Activated naive CD4-positive, alpha-beta T cell treated with Interleukin-2 at 50 U/mL for 16 hours (primary cell): ENCODE measurements at places on chromosomes 11 and 22.
A peak's percentile ranks its signal among the peaks of the same experiment; 100 is the strongest.

- no peak for DNase-seq
These were observed 5.9 kb upstream of the PEX26 start for GRCh38 chr22:18071968-18072310.

GRCh38 chr11:43516316-43516850, 157.7 kb downstream of the TTC17 start:
- no peak for DNase-seq

DNA sequence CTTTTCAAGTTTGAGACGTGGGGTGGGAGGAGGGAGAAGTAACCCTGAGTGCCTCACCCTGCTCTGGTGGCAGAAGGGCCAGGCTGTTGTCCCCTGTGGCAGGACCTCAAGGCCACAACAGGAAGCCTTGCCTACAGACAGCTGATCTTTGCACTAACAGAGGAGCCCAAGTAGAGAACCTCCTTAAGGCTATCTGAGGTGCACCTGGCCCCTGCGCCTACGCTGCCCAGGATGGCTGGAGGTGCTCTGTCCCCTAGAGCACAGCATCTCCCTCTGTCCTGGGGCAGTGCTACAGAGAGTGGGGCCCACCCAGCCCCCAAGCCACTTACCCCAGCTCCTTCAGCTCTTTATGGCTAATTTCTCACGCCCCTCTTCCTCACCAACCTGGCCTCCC, 27.0 kb downstream of the MYO7A start:
- no peak for DNase-seq

DNA sequence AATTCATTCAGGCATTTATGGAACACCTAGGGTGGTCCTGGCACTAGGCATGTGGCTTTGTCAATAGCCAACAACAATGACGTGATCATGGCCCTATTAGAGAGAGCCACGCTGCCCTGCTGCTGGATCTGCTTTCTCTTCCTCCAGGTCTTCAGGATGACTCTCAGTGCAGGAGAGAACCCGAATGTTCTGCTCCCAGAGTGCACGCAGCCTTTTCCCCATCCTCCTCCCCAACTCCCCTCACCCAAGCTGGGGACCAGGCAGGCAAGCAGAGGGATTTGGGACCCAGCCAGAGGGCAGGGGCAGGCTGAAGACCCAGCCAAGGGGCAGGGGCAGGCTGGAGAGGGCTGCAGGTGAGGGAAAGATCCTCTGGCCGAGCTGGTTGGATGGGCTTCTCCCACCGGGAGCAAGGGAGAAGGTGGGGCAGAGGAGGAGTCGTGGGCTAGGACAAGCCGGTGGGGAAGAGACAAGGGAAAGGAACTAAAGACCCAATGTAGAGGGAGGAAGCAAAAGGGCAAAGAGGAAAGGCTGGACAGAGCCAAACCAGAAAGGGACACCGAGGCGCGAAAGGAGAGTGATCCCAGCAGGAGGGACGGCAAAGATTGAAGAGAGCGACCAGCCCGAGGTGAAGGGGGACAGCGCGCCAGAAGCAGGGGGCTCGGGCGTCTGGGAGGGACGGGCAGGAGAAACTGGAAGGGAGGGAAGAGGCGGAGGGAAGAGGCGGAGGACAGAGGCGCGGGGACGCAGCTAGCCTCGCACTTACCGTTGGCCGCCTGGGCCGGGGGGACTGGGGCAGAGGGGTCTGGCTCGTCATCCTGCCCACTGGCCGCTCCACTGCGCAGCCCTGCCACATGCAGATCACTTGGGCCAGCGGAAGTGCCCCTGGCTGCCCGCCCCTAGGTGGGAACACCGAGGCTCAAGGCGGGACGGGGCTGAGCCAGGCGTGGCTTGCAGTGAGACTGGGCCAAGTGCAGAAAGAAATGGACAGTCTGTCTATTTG, at the start of gene KCTD14:
Gene KCTD14 (minus strand): TSS at position 880 of the 1,000 bp plus-strand sequence. CDS start 27 bp downstream, at position 853.
- DNase-seq = no peak

- no peak for DNase-seq
These were observed 32.9 kb upstream of the CD5 start for GRCh38 chr11:61069427-61069826.

DNA sequence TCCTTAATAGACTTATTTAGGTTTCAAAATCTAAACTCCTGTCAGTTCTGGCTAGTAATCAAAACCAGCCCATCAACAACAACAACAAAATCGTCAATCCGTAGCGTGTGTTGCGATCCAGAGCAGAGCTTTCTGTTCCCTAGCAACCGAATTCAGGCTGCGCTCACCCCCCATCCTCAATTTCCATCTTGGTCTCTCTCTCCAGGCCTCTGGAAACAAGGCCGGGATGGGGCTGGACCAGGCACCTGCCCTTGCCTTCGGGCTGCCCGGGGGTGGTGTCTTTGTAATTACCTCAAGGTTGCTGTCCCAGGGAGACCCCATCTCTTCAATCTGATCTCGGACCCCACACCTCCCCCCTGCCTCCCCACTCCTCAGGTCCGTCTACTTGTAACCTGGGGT, 1341.5 kb downstream of the BRD1 start:
- DNase-seq = no peak

DNA sequence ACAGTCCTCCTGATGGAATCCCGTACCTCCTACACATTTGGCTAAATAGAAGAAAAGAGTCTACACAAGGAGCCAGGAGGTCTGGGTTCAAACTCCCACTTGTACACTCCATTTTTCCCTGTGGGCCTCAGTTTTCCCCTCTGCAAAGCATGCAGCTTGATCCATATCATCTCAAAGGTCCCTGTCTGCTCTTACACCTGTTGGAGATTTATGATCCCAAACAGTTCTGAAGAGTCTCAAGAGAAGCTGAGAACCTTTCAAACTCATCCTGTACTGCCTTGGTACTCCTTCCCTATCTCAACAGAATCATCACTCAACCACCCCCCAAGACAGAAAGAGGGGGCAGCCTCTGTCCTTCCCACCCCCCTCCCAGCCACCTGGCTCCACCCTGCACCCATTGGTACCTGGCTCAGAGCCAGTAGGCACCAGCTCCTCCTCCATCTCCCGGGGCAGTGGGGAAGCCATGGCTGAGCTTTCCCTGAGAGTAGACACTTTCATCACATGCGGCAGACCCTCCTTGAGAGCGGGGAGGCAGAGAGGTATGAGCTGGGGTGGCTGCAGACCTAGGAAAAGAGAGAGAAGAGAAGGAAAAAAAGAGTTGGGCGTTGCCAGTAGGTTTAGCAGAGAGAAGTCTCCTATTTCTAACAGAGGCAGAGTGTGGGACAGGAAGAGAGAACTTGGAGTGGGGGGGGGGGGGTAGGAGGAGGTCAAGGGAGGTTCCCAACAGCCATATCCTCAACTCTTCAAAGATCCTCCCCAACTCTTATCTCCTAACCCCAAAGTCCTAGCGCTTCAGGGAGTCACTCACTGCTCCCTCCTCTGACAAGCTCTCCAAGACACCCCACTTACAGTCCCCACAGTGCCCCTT, 3.1 kb downstream of the TNKS1BP1 start:
- DNase-seq = no peak

DNA sequence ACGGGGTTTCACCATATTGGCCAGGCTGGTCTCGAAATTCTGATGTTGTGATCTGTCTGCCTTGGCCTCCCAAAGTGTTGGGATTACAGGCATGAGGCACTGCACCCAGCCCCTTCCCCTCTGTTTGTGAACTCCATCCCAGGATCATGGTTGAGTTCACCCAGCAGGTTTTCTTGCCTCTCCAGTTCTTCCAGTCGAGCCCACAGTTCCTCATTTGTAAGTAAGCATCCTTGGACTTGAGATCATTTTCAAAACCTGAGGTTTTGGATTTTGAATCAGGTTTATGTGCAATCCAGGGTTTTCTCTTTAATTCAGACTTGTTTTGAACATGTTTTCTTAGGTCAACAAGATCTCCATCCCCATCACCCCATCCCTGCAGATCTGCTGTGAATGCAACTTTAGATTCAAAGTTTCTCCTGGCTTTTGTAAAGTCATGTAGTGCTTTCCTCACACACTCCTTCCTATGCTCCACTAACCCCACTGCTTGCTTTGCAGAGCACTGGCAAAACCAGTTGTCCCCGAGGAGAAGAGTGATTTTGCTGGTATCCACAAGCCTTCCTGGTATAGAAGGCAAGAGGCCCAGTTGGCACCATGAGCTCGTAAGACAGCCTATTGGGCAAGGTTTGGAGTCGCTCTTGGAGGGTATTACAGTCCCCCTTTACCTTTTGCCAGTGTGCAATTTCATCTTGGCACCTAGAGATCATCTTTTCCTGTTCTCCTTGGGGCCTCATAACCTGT, 14.7 kb upstream of the VPREB1 start:
- DNase-seq = no peak

DNA sequence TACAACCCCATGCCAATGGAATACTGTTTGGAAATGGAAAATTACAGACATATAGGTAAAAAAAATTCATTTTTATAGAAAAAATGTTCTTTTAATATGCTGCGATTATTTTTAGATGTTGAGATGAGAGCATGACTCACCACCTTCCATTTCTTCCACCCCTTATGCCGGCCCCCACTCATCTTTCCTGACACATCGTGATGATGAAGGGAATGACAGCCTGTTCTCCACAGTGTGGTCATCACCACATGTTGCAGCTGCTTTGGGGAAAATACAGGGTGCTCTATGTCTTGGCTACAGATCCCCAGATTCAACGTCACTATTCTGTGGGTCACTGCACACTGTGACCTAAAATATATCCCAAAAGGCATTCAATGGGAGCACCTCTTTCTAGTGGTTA, 916.2 kb downstream of the METTL15 start:
- DNase-seq = no peak

DNA sequence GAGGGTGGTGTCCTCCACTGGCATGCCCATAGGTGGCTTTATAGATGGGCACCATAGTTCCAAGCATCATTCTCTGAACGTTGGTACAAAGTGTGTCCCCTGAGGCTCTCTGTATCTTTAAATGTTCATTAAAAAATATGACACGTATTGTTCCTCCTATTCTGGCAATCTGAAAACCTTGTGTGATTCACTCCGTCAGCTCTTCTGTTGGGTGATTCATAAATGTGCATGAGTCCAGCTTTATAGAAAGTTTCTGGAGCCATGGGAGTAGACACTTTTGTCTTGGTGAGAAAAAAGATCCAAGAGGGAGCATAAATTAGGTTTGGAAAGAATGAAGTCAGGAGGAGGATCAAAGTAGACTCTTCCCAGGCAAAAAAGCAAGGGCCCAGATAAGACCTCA, 728.8 kb downstream of the NELL1 start:
- DNase-seq = no peak

- no peak for DNase-seq
These were observed 1126.7 kb upstream of the CCDC90B start for GRCh38 chr11:84412862-84413261.

GRCh38 chr11:64799623-64800302, 3.3 kb downstream of the MAP4K2 start:
- DNase-seq = no peak

- DNase-seq = peak; percentile 56
These were observed 4.6 kb downstream of the SAA2 start for GRCh38 chr11:18243783-18244362.

- DNase-seq = no peak
These were observed 58.6 kb downstream of the MACROD1 start for GRCh38 chr11:64107303-64107702.

DNA sequence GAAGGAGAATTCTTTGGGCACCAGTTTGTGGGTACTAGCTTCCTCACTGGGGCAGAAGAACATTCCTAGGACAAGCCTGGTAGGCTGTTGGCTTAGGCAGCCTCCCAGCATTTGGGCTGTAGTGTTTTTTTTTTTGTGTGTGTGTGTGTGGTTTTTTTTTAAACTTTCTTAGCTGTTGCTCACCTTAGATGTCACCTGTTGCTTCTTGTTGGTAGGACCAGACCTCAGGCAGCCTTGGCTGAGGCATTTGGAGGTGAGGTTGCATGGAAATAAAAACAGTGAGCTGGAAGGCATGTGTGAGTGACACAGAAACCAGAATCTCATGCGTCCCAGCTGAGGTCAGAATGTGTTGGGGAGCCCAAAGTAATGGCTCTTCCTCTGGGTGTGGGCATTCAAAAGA, 21.3 kb downstream of the AMPD3 start:
- no peak for DNase-seq

DNA sequence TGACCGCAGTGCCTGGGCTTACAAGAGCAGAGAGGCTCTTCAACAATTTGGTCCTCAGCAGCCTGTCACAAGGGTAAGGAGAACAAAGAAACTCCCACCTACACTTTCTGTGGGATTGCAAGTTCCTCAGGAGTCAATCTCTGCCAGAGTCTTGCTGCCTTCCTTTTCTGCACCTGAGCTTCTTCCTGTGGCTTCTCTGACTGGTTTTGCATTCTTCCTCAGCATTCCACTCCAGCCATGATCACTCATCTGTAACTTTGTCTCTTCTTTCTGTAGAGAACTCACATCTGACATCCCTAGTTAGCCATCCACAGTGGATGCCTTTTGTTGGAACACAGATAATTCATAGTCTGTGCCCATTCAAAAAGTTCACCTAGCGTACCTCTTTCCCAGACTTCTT, 14.2 kb upstream of the OR6A2 start:
- no peak for DNase-seq

GRCh38 chr22:38865201-38866023, 6.6 kb downstream of the CBX6 start:
- DNase-seq = no peak
